ENCODE measurements at places on chromosomes 16 and 17. TPM values are rescaled to one million over a fixed set of nuclear protein-coding genes. Genes with fewer than 3 reads are reported as not detected.

ZNF646 gene
- total RNA-seq = 9.8 TPM

SLFN11 gene
- 6.1 TPM for total RNA-seq

TAT gene
- total RNA-seq = not detected

CHRNE gene
- 0.06 TPM for total RNA-seq

GPS1 gene
- 137 TPM for total RNA-seq

CCL13 gene
- not detected for total RNA-seq

ZNF174 gene
- 16.8 TPM for total RNA-seq

FOXO3B gene
- total RNA-seq = 5.3 TPM

CCL17 gene
- total RNA-seq = not detected
